ENCODE measurements at places on chromosomes 3 and 15.

GRCh38 chr15:66681395-66681794 lies 20.6 kb upstream of the SMAD6 start:
- no peak overlapping the region for H3K4me3 ChIP-seq
- H3K36me3 ChIP-seq = no peaks in the 10 kb centered on the region
- peaks cover 13% of the 10 kb centered on the region for H3K4me1 ChIP-seq
- no peak for DNase-seq
- no peak overlapping the region for H3K27ac ChIP-seq
- H3K27me3 ChIP-seq = no peaks in the 10 kb centered on the region

GRCh38 chr3:197364410-197365071 lies 66.1 kb upstream of the DLG1 start:
- H3K4me1 ChIP-seq = no peaks in the 10 kb centered on the region
- DNase-seq = no peak
- H3K27ac ChIP-seq = no peak overlapping the region
- no peaks in the 10 kb centered on the region for H3K36me3 ChIP-seq
- H3K27me3 ChIP-seq = no peaks in the 10 kb centered on the region

DNA sequence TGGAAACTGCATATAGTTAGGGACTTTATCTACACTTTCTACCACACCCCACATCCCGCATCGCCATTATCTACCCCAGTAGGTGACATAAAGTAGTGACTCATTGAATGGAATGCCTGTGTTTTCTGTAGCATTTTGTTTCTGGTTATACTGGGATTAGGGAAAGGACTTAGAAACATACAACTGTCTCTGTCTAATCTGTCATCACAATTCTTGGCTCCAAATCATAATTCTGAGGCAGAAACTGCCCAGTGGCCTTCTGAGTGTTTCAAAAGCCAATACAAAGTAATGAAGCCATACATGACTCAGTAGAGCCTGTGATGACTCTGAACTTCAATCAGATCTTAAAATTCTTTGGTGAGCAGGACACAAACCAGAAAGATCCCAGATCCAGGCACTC lies 115.7 kb upstream of the CHRM5 start:
- no peak overlapping the region for H3K4me3 ChIP-seq
- no peak overlapping the region for H3K27ac ChIP-seq
- DNase-seq = no peak
- H3K27me3 ChIP-seq = no peaks in the 10 kb centered on the region

DNA sequence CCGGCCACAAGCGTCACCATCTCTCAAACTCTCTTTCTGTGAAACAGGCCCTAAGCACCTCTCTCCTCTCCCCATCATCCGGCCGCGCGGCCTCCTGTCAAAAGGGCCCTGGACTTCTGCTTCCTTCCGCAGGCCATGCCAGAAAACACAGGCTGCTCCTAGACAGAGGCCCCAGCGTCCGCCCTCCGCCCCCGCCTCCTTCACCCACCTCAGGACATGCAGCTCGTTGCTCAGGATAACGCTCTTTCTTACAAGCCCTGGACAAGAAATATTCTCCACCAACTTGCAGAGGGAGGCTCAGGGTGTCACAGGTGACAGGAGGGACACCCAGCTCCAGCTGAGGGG lies 212.0 kb downstream of the XXYLT1 start:
- H3K4me3 ChIP-seq = no peak overlapping the region
- H3K4me1 ChIP-seq = peaks cover 8% of the 10 kb centered on the region
- H3K36me3 ChIP-seq = no peaks in the 10 kb centered on the region
- no peaks in the 10 kb centered on the region for H3K27me3 ChIP-seq
- no peak for DNase-seq
- H3K27ac ChIP-seq = no peak overlapping the region

DNA sequence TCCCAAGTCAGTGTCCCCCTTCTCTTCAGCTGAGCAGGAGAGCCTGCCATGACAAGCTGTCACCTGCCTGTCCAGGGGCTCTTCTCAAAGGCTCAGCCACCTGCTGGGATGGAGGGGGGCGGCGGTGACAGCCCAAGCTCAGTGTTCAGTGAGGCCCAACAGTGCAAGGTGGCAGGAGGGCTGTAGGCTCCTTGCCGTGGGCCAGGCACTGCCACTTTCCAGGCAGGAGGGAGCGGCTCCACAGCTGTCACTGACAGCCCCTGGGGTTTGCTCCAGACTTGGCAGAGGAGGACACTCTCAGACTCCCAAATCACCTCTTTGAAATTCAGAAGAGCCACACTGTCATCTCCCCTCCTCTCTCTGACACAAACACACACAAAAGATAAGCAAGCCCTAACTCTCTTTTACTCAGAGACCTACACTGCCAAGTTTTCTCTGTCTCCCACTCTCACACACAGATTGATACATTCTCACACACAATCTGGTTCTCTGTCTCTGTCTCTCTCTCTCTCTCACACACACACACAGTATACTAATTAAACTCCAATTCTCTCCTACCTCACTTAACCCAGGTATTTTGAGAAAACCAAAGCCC lies 443.3 kb downstream of the EPHB1 start:
- DNase-seq = no peak
- no peak overlapping the region for H3K27ac ChIP-seq
- no peaks in the 10 kb centered on the region for H3K4me1 ChIP-seq
- no peaks in the 10 kb centered on the region for H3K27me3 ChIP-seq

DNA sequence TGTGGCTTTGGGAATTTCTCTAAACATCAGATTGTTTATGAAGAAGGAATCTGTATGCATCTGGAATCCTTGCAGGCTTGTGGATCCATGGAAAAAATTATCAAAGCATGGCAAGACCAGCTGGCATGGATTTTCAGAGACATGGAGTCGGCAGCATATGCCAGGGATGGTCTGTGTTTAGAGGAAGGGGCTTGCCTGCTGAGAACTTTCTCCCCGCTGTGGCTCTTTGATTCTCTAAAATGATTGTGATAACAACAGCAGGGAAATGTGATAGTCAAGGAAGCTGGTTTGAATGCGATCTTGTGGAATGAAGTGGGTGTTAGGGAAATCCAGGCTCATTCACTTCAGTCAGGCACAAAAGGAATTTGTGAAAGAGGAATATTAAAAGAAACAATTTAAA lies 245.7 kb upstream of the THRB start:
- no peak overlapping the region for H3K4me3 ChIP-seq
- no peaks in the 10 kb centered on the region for H3K4me1 ChIP-seq
- no peaks in the 10 kb centered on the region for H3K36me3 ChIP-seq
- DNase-seq = no peak

DNA sequence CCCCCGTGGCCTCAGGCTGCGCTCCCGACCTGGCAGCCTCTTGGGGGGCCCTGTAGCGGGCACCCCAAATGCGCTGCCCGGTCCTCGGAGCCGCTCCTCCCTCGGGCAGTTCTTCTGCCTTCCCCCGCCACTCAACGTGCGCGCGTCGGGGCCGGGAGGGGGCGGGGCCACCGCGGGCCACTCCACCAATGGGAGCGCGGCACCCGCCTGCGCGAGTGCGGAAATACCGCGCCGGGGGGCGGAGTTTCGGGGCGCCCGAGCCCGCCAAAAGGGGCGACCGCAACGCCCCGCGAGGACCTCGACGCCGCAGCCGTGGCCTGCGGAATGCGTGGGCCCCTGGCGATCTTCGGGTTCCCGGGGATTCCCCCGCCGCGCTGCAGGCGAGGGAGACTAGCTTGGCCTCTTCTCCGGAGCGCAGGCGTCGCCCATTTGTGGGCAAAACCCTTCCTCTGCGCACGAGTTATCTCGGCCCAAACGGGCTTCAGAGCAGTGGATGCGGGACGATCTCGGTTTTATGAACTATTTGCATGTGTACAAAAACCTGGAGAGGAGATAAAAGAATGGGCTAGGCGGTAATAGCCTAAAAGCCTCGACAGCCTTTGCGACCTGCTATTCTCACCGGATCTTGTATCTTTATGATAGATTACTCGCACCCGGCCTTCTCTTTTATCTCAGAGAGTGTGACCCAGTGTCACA lies at the start of gene TASOR:
TSS of gene TASOR (minus strand) at position 144 of the 696 bp plus-strand sequence. CDS start 259 bp downstream, outside the sequence.
- no peaks in the 10 kb centered on the region for H3K27me3 ChIP-seq
- peaks cover 6% of the 10 kb centered on the region for H3K36me3 ChIP-seq
- H3K27ac ChIP-seq = peak within 1 kb of the TSS; percentile 99
- DNase-seq = peak; percentile 93

DNA sequence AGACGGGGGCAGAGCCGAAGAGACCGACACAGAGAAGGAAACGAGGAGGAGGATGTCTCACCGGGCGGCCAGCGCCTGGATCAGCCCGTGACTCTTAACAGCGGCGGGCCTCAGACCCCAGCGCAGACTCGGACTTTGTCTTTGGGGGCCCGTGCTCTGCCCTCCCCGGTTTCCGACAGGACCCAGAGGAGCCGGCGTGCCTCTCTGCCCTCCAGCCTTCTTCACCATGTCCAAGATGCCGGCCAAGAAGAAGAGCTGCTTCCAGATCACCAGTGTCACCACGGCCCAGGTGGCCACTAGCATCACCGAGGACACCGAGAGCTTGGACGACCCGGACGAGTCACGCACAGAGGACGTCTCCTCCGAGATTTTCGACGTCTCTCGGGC lies 1.0 kb downstream of the TSC22D2 start:
- H3K36me3 ChIP-seq = peaks cover 3% of the 10 kb centered on the region
- no peaks in the 10 kb centered on the region for H3K27me3 ChIP-seq
- DNase-seq = no peak
- H3K4me3 ChIP-seq = peak overlapping the region; percentile 77

GRCh38 chr3:195906865-195907683 lies 1.3 kb downstream of the TNK2 start:
- H3K27me3 ChIP-seq = no peaks in the 10 kb centered on the region
- H3K36me3 ChIP-seq = no peaks in the 10 kb centered on the region

- DNase-seq = no peak
- H3K4me3 ChIP-seq = no peak overlapping the region
- H3K4me1 ChIP-seq = no peaks in the 10 kb centered on the region
- no peaks in the 10 kb centered on the region for H3K36me3 ChIP-seq
- H3K27me3 ChIP-seq = no peaks in the 10 kb centered on the region
Observed at GRCh38 chr3:105144837-105145236, 221.9 kb upstream of the ALCAM start.

DNA sequence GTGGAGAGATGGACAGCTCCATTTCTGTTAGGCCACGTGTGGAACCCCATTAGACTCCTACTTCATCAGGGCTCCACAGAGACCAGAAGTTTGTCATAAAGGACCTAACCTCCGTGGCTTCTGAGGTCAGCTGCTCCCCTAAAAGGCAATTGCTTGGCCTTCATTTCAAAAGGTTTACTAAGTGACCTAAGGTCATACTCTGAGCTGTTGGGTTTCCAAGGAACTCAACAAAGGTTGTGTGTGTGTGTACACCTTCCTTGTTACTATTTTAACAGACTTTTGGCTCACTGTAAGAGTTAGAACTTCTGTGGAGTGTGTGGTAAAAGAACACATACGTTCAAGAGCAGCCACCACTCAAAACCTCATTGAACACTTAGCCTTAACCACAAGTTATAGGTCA lies 73.9 kb downstream of the SEC22A start:
- H3K4me1 ChIP-seq = no peaks in the 10 kb centered on the region
- no peak overlapping the region for H3K4me3 ChIP-seq
- DNase-seq = no peak
- no peaks in the 10 kb centered on the region for H3K36me3 ChIP-seq
- no peak overlapping the region for H3K27ac ChIP-seq
- H3K27me3 ChIP-seq = no peaks in the 10 kb centered on the region

DNA sequence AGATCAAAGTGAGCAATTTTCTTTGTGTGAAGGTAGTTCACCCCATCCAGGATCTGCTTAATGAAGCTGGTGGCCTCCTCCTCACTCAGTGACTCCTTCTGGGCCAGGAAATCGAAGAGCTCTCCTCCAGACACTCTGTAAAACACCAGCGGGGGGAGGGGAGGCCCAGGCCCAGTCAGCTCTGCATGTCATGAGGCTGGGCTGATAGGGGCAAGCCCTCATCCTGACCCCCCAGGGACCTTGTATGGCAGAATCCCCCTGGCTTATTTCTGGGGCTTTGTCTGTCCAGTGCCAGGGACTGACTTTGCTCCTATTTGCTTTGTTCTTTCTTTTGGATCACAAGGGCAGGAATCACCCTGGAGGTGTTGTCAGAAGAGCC lies 74.9 kb downstream of the DAPK2 start:
- no peak overlapping the region for H3K27ac ChIP-seq
- H3K4me1 ChIP-seq = no peaks in the 10 kb centered on the region
- no peaks in the 10 kb centered on the region for H3K36me3 ChIP-seq
- H3K4me3 ChIP-seq = no peak overlapping the region

- H3K27ac ChIP-seq = no peak overlapping the region
- H3K4me3 ChIP-seq = no peak overlapping the region
- H3K27me3 ChIP-seq = peaks cover 12% of the 10 kb centered on the region
- H3K36me3 ChIP-seq = no peaks in the 10 kb centered on the region
- peaks cover 4% of the 10 kb centered on the region for H3K4me1 ChIP-seq
Observed at GRCh38 chr3:48599077-48599501, 4.0 kb upstream of the COL7A1 start.

DNA sequence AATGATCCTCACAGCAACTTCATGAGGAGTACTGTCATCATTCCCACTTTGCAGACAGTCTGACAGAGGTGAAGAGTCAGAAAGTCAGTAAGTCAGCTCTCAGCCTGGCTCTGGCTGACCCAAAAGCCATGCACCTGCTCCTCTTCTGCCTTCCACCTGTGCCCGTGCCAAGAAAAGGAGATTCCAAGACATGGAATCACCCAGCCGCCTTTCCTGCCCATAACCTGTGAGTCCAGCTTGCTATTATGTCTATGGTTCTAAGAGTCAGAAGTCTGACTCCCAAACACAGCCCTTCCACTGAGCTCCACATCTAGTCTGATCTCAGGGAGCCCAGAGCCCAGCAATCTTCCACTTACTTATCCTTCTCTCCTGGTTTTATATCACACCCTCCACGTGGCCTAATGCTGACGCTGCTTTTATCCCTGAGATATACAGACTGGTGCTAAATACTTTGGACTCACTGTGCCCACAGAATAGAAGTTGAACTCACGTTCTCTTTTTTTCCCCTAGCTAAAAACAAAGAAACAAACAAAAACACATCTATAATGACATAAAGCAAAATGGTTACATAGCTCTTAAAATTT lies 66.0 kb downstream of the PLD1 start:
- H3K4me3 ChIP-seq = no peak overlapping the region
- no peaks in the 10 kb centered on the region for H3K36me3 ChIP-seq
- no peaks in the 10 kb centered on the region for H3K27me3 ChIP-seq
- no peak overlapping the region for H3K27ac ChIP-seq
- no peaks in the 10 kb centered on the region for H3K4me1 ChIP-seq
- no peak for DNase-seq

DNA sequence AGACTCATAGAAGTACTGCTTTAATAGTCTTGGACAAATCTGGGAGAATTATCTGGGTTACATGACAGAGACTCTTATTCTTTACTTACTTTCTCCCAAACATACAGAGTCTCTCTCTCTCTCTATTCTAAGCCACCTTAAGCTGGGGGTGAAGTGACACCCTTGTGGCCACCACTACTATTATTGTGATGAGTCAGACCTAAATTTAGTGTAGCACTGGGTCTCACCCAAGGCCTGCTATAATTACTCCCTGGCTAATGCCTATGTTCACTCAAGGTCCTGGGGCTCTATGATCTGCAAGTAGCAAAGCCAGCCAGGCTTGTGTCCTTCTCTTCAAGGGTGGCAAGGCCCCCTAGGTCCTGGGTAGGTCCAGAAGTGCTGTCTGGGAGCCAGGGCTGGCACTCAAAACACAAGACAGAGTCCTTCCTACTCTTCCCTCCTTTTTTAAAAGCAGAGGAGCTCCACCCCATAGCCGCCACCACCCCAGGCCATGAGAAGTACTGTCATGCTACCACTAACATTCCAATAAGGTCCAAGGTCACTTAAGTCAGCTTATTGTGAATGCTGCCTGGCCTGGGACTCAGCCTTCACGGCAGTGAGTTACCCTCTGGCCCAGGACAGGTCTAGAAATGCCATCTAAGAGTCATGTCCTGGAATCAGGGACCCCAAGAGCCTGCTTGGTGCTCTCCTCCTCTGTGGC lies 183.6 kb downstream of the POLQ start:
- no peak for DNase-seq
- H3K4me3 ChIP-seq = no peak overlapping the region
- H3K4me1 ChIP-seq = no peaks in the 10 kb centered on the region
- no peaks in the 10 kb centered on the region for H3K36me3 ChIP-seq
- no peak overlapping the region for H3K27ac ChIP-seq
